ENCODE measurements at places on chromosomes 13 and 19. TPM values are rescaled to one million over a fixed set of nuclear protein-coding genes. Genes with fewer than 3 reads are reported as not detected.

DNA sequence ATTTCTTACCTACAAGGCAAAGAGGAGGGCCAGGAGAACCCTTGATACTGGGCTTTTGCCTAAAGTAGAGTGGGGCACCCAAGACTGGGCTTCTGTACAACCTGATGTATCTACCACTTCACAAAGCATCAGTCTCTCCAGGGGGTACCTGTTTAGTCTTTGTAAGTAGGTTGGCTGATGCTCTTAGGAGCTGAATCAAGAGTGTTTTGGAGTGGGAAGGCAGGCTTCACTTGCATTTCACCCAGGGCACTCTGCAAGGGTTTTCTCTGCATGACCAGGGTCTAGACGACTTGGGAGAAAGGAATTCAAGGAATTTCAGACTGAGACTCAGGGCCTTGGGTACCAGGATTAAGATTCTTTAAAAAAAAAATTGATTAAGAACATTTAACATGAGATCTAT lies 361.5 kb downstream of the RFC3 start:
- H3K27me3 ChIP-seq, result no peaks in the 10 kb centered on the region
- DNase-seq, result no peak
- H3K36me3 ChIP-seq, result no peaks in the 10 kb centered on the region

GRCh38 chr13:23146811-23147625 lies 33.8 kb upstream of the SGCG start:
- no peak overlapping the region for H3K27ac ChIP-seq
- no peak overlapping the region for H3K4me3 ChIP-seq

- peaks cover 7% of the 10 kb centered on the region for H3K4me1 ChIP-seq
- H3K27ac ChIP-seq, result no peak overlapping the region
- no peak for DNase-seq
- no peaks in the 10 kb centered on the region for H3K27me3 ChIP-seq
- H3K36me3 ChIP-seq, result no peaks in the 10 kb centered on the region
- no peak overlapping the region for H3K4me3 ChIP-seq
These were observed 289.9 kb downstream of the MYO16 start for GRCh38 chr13:108919036-108919907.

DNA sequence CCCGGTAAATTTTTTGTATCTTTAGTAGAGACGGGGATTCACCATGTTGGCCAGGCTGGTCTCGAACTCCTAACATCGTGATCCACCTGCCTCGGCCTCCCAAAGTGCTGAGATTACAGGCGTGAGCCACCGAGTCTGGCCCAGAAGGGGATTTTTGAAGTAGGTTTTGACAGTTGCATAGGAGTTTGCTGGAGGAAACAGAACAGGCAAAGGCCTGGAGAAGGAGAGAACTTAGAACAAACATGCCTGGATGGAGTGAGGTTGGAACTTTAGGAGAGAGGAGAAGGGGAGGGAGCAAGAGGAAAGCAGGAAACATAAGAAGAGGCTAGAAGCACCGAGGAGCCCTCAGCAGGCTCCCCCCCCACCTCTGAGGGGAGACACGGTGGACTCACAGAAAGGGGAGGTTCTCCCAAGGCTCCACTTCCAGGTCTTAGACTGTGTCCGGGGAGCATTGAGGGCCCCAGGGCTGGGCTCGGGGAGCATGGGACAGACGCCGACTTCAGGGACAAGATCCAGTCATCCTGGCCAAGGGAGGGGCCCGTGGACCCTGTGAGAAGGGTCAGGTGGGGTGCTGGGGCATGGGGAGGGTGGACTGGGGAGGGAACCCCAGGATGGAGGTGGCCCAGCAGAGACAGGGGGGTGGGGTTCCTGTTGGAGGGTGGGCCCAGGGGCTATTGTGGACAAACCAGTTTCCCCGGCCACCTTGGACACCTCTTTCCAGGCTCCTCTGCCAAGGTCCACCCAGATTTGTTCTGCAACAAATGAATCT lies 1.8 kb upstream of the FBN3 start:
- H3K27ac ChIP-seq, result no peak overlapping the region
- DNase-seq, result no peak
- no peaks in the 10 kb centered on the region for H3K27me3 ChIP-seq
- H3K4me1 ChIP-seq, result peaks cover 4% of the 10 kb centered on the region

GRCh38 chr13:22092791-22093560 lies 422.1 kb downstream of the FGF9 start:
- no peak overlapping the region for H3K4me3 ChIP-seq
- H3K36me3 ChIP-seq, result no peaks in the 10 kb centered on the region
- H3K27ac ChIP-seq, result no peak overlapping the region
- H3K27me3 ChIP-seq, result no peaks in the 10 kb centered on the region
- no peaks in the 10 kb centered on the region for H3K4me1 ChIP-seq
- no peak for DNase-seq

- H3K4me1 ChIP-seq, result no peaks in the 10 kb centered on the region
- no peak overlapping the region for H3K27ac ChIP-seq
- H3K27me3 ChIP-seq, result no peaks in the 10 kb centered on the region
- no peak overlapping the region for H3K4me3 ChIP-seq
These were observed 9.1 kb downstream of the FEM1A start for GRCh38 chr19:4800591-4801081.

DNA sequence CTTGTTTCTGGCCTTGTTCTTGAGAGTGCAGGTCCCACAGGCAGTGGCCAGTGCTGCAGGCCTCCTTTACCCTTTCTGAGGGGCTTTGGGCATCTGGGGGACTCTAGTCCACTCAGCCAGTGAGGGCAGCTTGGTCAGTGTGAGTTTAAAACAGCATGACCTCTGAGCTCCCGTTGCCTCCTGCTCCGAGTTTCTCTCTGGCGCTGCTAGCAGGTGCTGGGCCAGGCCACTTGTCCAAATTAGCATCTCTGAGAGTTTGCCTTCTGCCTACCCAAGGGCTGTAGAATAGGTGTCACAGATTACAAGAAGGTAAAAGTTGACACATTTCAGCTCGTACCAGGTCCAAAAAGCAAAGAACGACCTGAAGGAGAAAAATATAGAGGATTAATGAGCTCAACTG lies 105.9 kb downstream of the SIPA1L3 start:
- H3K4me1 ChIP-seq, result no peaks in the 10 kb centered on the region
- no peak for DNase-seq
- H3K27ac ChIP-seq, result no peak overlapping the region
- H3K27me3 ChIP-seq, result no peaks in the 10 kb centered on the region
- H3K4me3 ChIP-seq, result no peak overlapping the region

- no peaks in the 10 kb centered on the region for H3K4me1 ChIP-seq
- H3K4me3 ChIP-seq, result no peak overlapping the region
- DNase-seq, result no peak
- H3K27me3 ChIP-seq, result no peaks in the 10 kb centered on the region
- H3K36me3 ChIP-seq, result no peaks in the 10 kb centered on the region
These were observed 546.6 kb downstream of the KCTD12 start for GRCh38 chr13:76339649-76340048.

GRCh38 chr13:30191491-30192100 lies 115.8 kb downstream of the KATNAL1 start:
- H3K27ac ChIP-seq, result no peak overlapping the region
- no peak overlapping the region for H3K4me3 ChIP-seq
- H3K36me3 ChIP-seq, result no peaks in the 10 kb centered on the region
- no peaks in the 10 kb centered on the region for H3K27me3 ChIP-seq
- no peak for DNase-seq
- no peaks in the 10 kb centered on the region for H3K4me1 ChIP-seq

DNA sequence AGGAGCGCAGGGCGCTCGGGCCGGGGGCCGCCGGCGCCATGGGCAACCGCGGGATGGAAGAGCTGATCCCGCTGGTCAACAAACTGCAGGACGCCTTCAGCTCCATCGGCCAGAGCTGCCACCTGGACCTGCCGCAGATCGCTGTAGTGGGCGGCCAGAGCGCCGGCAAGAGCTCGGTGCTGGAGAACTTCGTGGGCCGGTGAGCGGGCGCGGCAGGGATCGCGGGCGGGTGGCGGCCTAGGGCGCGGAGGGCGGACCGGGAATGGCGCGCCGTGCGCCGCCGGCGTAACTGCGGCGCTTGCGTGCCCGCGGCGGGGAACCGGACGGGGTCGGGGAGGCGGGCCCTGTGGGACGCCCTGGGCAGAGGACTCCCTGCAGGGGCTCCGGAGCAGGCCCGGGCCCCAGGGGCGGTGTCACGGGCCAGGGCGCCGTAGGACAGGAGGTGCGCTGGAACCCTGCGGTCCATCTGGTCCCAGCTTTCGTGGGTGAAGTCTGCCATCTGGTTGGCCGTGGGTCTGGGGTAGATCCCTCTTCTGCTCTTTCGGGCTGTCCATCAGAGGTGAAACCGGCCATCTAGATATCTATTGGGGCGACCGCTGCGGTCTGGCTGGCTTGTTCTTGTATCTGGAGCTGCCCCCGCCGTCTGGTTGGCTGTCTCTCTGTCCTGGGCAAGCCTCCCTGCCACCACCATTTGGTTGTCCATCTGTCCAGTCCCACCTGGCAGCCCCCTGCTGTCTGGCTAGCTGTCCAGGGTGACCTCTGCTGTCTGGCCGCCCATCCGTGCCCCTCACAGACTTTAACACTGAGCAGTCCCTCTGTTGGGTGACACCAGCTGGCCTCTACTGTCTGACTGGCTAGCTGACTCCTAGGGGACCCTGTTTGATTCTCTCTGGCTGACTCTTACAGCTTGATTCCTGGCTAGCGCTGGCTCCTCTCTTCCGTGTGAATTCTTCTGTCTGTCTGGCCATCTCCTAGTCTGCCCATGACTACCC lies 622 bp downstream of the DNM2 start:
- peak overlapping the region; percentile 96 for H3K4me3 ChIP-seq
- H3K36me3 ChIP-seq, result no peaks in the 10 kb centered on the region
- H3K27me3 ChIP-seq, result no peaks in the 10 kb centered on the region
- H3K27ac ChIP-seq, result peak overlapping the region; percentile 35

GRCh38 chr19:4376028-4376670 lies 24.2 kb downstream of the SH3GL1 start:
- no peaks in the 10 kb centered on the region for H3K36me3 ChIP-seq
- H3K27ac ChIP-seq, result peak overlapping the region; percentile 12
- no peaks in the 10 kb centered on the region for H3K27me3 ChIP-seq
- DNase-seq, result no peak
- H3K4me3 ChIP-seq, result no peak overlapping the region

- no peaks in the 10 kb centered on the region for H3K36me3 ChIP-seq
- DNase-seq, result no peak
- H3K27ac ChIP-seq, result peak overlapping the region; percentile 94
- peak overlapping the region; percentile 94 for H3K4me3 ChIP-seq
- peaks cover 9% of the 10 kb centered on the region for H3K4me1 ChIP-seq
These were observed 498 bp upstream of the RBM26 start for GRCh38 chr13:79406597-79406908.

DNA sequence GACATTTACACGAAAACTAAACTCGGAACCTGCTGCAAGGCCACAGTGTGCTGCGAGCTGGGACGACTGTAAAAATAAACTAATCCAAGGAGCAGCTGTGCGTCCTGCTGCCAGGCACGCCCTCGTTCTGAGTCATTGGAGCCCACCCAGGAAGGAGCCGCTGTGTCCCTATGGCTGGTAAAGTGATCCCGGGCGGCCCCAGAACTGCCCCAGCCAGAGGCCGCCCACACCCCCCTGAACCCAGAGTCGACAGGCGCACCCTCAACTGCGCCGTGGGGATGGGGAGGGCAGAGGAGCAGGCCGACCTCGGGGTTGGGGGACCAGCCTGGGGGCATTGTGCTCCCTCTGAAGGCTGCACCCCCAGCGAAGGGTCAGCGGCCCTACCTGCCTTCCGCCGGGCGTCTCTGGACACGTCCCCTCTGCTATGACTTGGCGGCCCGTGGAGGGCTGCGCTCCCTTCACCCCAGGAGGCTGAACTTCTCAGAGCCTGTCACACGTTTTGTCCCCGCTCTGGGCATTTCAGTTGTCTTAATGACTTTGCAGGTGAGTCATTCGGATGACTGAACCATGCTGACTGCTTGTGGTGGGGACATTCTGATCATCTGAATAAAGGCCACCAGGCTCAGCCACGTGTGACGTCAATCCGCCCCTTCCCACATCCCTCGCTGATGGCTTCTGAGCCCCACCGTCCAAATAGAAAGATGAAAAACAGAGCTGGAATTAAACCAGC lies 42.7 kb downstream of the ADPRHL1 start:
- H3K27ac ChIP-seq, result no peak overlapping the region
- H3K4me3 ChIP-seq, result no peak overlapping the region
- no peak for DNase-seq
- no peaks in the 10 kb centered on the region for H3K4me1 ChIP-seq

- H3K36me3 ChIP-seq, result no peaks in the 10 kb centered on the region
- no peak overlapping the region for H3K4me3 ChIP-seq
- no peak overlapping the region for H3K27ac ChIP-seq
- H3K27me3 ChIP-seq, result no peaks in the 10 kb centered on the region
These were observed 119.9 kb downstream of the MAB21L1 start for GRCh38 chr13:35356572-35356971.

- no peaks in the 10 kb centered on the region for H3K4me1 ChIP-seq
- H3K27me3 ChIP-seq, result no peaks in the 10 kb centered on the region
- no peak within 1 kb of the TSS for H3K27ac ChIP-seq
- H3K36me3 ChIP-seq, result no peaks in the 10 kb centered on the region
- no peak within 1 kb of the TSS for H3K4me3 ChIP-seq
- DNase-seq, result no peak
These were observed at the start of gene CEACAM1 for GRCh38 chr19:42528354-42529247. Gene CEACAM1 (minus strand): TSS chr19:42528481. CDS start chr19:42528374, 107 bp downstream.

- no peak for DNase-seq
- H3K27me3 ChIP-seq, result no peaks in the 10 kb centered on the region
These were observed 20.6 kb downstream of the NECTIN2 start for GRCh38 chr19:44866664-44867063.

GRCh38 chr19:32406161-32407003 lies 812 bp downstream of the DPY19L3 start:
- DNase-seq, result no peak
- no peaks in the 10 kb centered on the region for H3K36me3 ChIP-seq
- H3K27ac ChIP-seq, result peak overlapping the region; percentile 97
- H3K4me3 ChIP-seq, result peak overlapping the region; percentile 96
- H3K4me1 ChIP-seq, result peaks cover 3% of the 10 kb centered on the region

- no peaks in the 10 kb centered on the region for H3K4me1 ChIP-seq
- H3K27me3 ChIP-seq, result no peaks in the 10 kb centered on the region
- no peak overlapping the region for H3K4me3 ChIP-seq
- no peaks in the 10 kb centered on the region for H3K36me3 ChIP-seq
These were observed 1323.8 kb downstream of the UQCRFS1 start for GRCh38 chr19:27889156-27889555.

- H3K27me3 ChIP-seq, result no peaks in the 10 kb centered on the region
- H3K36me3 ChIP-seq, result no peaks in the 10 kb centered on the region
- no peak for DNase-seq
- no peak overlapping the region for H3K27ac ChIP-seq
- no peak overlapping the region for H3K4me3 ChIP-seq
- H3K4me1 ChIP-seq, result no peaks in the 10 kb centered on the region
These were observed 1141.8 kb downstream of the SLITRK1 start for GRCh38 chr13:82740442-82740841.

BRME1 gene
- 1.9 TPM for total RNA-seq

SLC25A42 gene
- 21.1 TPM for total RNA-seq

CGB8 gene
- total RNA-seq, result not detected

ZNF563 gene
- 7.5 TPM for total RNA-seq

ZNF180 gene
- total RNA-seq, result 9.7 TPM

AMER2 gene
- total RNA-seq, result not detected

KLF1 gene
- 0.13 TPM for total RNA-seq

TMEM86B gene
- 3.3 TPM for total RNA-seq
